ENCODE measurements at places on chromosomes 16 and 17.

DNA sequence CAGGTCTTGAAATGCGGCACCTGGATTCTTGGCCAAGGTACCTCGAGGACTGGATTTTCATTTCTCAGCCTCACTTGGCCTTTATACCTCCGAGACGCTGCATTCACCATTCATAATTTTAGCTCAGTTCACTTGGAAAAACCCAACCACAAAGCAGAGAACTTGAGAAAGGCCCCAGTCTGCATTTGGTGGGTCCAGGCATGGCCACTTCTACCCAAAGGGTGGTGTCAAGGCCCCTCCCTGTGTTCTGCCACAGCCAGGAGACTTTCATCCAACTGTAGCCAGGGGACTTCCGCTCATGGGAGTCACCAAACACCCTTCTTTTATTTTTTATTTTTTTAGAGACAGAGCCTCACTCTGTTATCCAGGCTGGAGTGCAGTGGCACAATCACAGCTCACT is 14.7 kb upstream of the TVP23A start:
- no peak for DNase-seq

DNA sequence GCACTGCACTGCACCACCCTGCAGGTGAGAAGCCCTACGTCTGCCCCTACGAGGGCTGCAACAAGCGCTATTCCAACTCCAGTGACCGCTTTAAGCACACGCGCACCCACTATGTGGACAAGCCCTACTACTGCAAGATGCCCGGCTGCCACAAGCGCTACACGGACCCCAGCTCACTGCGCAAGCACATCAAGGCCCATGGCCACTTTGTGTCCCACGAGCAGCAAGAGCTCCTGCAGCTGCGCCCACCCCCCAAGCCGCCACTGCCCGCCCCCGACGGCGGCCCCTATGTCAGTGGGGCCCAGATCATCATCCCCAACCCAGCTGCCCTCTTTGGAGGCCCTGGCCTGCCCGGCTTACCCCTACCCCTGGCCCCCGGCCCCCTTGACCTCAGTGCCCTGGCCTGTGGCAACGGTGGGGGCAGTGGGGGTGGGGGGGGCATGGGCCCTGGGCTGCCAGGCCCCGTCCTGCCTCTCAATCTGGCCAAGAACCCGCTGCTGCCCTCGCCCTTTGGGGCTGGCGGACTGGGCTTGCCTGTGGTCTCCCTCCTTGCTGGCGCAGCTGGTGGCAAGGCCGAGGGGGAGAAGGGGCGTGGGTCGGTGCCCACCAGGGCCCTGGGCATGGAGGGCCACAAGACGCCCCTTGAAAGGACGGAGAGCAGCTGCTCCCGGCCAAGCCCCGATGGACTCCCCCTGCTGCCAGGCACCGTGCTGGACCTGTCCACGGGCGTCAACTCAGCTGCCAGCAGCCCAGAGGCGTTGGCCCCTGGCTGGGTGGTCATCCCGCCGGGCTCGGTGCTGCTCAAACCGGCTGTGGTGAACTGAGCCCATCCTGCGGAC is 14.2 kb downstream of the PAM16 start:
- no peak for DNase-seq

GRCh38 chr16:54407596-54407995 is 121.0 kb upstream of the IRX3 start:
- DNase-seq = no peak

DNA sequence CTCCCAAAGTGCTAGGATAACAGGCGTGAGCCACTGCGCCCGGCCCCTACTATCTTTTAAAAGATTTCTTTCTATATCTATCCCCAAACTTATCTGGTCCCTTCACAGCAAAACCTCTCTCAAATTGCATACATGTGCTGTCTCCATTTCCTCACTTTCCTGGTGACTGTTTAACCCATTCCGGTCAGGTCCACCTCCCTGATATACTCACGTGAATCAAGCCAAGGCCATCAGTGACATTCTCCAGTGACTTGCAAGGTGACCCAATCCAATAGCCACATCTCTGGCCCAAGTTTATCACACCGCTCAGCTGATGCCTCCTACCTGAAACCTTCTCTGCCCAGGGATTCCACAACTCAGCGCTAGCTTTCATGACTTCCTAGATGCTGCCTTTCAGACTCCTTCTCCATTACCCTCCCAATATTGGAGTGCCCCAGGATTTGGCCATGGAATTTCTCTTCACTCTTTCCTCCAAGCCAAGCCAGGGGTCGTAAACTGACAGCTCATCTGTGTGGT is 1.4 kb upstream of the CTCF start:
- DNase-seq = no peak

GRCh38 chr17:64006361-64007088 is 8.4 kb downstream of the PRR29 start:
- DNase-seq = no peak

DNA sequence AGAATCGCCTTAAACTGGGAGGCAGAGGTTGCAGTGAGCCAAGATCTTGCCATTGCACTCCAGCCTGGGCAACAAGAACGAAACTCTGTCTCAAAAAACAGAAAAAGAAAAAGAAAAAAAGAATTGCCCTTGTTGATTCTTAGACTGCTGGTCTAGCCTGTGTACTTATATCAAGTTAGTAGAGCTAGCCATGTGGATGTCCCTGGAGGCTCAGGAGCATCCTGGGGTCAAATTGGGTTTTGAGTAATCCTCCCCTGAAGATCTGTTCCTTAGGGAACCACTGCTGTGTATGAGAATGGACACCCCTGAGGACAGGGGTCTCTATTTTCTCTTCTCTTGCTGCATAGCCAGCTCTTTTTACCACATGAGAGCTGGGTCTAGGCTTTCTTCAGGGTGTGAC is 21.5 kb downstream of the SLC7A6OS start:
- no peak for DNase-seq

DNA sequence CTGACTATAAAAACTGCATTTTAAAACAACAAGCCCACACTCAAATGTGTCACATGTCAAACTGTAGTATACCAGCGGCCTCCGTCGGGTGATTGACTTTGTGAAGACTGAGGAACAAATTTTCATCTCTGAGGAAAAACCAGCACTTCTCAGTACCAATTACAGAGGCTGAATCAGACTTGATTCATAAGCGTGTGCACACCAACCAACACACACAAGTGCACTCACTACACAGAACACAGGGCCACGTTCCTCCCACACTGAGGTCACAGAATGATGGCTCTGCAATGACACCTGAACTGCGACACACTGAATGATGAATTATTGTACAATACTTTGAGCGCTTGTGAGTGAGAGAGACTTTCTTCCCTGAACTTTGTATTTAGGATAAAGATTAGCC is 29.6 kb downstream of the XPO6 start:
- DNase-seq = peak; percentile 52

DNA sequence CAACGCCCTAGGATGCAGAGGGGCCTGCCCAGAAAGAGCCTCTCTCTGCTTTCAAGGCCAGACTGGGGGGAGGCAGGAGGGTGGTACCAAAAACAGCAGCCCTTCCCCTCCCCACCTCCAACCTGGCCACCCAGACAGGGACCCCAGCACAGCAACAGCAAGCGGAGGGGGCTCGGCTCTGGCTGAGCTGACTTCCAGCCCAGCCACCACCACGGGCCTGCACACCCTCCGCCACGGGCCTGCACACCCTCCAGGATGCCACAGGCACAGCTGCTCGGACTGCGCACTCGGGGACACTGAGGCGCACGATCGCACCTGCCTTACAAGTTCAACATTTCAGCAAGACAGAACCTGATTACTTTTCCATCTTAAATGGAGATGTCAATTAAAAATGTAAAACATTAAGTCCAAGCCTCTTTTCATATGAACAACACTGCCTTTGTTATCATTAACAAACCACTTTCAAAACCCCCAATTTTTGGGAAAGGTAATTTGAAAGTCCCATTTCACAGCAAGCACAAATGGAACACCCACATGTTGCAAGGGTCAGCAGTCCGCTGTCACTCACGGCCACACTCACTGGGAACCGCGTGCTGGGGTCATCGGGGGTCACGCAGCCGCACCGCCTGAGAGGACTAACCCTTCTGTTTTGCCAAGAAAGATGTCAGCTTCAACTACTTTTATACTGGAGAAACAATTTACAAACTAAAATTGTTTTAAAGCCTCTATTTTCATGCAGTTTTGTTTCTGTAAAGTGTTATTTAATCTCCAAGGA is 76.4 kb downstream of the ANKRD11 start:
- no peak for DNase-seq

Measured in natural killer cell (primary cell).